ENCODE measurements at places on chromosomes 7 and 10.

- DNase-seq = no peak
Observed at GRCh38 chr7:46162609-46163008, 241.5 kb upstream of the IGFBP3 start.

DNA sequence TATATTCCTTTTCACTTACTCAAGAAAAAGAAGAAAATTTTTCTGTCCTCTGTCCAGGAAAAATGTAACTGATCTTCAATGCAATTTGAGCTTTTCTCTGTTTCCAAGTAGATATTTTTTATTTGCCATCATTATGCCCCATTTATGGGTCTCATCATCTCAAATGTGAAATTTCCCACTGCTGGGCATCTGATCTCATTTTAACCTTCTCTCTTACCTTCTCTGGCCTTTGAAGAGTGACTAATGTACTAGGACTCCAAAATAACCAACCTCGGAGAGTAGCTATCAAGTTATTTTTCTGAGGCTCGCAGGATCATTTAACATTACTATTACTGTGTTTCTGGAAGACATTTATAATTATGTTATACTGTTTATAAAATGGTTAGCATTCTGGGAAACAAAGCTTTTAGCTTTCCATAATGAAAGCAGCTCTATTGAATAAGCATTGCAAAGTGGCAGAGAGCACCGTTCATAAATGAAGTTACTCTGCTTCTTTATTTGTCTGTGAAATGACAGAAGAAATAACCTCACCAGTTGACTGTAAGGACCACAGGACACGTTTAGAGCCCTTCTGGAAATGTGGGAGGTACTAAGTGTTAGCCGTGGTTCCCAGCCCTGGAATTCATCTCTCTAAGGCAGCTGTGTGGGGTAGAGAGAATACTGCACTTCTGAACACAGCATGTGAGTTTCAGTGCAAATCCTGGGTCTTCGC lies 33.3 kb upstream of the NMT2 start:
- DNase-seq = no peak

GRCh38 chr7:156472267-156472666 lies 168.3 kb upstream of the RNF32 start:
- DNase-seq = no peak

DNA sequence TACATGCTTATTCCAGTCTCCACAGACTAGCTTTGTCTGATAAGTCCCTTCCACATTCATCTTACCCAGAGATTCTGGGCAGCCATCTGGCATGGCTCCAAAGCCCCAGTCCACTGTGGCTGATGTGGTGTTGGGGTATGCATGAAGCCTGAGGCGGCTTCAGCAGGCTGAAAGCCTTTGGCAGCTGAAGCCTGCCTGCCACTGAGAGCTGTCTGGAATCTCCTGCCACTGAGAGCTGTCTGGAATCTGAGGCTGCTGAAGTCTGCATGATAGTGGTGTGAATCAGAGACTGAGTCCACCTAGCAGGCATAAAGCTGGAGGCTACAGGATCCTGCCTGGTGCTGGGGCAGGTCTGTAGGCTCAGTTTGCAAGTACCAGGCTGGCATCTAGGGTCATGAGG lies 87.1 kb downstream of the DYNC1I1 start:
- DNase-seq = no peak

DNA sequence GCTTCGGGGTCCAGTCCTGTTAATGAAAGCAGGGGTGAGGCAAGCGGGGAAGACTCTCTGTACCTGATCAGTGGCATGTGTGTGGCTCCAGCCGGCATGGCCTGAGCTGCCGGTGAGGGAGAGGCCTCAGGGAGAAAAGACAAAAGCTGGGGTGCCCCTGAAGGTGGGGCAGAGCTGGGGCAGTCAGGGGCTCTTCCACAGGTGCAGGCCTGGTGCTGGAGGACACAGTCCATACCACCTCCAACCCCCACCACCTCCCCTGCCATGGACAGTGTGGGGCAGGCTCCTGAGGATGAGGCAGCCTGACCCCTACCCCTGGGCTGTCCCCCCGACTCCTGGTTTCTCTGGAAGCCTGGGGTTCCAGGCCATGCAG lies 129.5 kb downstream of the LHPP start:
- DNase-seq = no peak

DNA sequence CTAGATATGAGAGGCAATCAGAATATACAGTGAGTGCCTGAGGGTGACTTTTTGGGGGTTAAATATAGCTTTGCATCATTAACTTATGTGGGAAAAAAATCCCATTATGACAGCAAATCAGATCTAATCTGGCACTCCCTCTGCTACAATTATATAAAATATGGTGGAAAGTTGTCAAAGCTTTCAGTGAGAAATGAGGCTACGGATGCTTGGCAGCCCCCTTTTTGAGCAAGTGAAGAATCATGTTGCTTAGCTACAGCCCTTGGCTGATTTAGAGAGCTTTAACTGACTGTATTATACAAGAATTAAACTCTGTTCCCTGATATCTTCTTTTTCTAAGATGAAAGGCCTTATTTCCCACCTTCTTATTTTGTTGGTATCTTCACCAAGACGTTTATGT lies 57.4 kb downstream of the GPR158 start:
- DNase-seq = no peak
